AG08396 (cell line): ENCODE measurements at places on chromosomes 5 and 9.

GRCh38 chr5:122126177-122126755 lies 3.1 kb upstream of the ZNF474 start:
- no peak for DNase-seq

- no peak for DNase-seq
These were observed 16.3 kb downstream of the C9orf57 start for GRCh38 chr9:72044095-72044494.

DNA sequence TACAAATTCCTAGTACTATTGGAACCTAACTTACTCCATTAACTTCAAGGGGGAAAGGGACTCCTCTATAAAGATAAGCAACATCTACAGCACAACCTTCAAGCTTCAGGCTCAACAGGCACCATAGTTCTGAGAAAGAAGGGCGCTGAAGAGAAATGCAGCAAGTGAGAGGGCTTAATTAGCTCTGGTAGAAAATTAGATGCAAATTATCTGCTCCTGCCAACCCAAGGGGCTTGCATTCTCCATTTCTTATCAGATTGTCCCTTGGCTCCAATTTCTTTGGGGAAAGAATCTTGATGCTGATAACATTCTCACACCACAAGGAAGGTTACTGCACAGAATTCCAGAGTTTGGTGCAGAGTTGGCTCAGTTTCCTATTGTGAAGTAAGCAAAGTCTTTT lies 214.6 kb downstream of the GABRG2 start:
- no peak for DNase-seq

DNA sequence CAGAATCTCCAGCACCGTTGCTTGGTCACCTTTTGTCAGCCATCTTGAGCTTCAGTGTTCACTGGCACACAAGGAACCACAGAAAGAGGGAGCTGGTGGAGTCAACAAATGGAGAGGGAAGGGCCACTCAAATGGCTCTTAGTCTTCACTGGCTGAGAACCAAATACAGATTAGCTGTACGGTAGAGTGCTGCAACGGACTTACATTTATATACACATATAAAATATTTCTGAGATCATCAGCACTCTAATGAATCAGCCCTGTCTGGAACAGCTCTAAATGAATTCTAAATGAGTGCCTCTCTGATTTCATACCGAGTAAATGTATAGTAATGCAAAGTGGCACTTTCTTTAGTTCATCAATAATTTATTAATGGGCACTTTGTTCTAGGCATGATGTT lies 24.8 kb downstream of the KCTD16 start:
- no peak for DNase-seq

DNA sequence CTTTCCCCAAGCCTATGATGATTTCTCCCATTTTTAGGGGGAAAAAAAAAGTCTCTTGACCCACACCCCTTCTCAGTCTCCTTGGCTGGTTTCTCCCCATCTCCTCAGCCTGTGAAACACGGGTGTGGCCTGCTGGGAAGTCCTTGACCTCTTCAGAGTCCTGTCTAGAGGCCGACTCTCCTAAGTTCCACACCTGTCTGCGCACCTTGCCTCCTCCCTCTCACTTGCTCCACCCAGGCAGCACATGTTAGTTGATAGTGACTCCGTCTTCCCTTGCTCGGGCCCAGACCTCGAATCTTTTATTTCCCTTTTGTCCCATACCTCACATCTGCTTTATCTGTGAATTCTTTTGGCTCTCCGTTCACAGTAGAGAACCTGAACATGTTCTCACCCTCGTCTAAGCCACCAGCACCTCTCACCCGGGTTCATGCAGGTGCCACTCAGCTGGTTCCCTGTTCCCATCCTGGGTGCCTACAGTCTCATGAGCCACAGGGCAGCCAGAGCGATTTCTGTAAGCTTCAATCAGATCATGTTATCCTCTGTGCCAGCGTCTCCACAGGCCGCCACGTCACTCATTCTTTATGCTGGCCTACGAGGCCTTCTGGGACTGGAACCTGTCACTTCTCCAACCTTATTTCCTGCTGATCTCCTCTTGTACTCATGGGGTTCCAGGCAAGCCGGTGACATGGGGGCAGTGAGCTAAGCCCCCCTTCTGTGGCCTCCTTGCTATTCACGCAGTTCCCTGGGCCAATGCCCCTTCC lies 51.7 kb upstream of the LRRTM2 start:
- no peak for DNase-seq

DNA sequence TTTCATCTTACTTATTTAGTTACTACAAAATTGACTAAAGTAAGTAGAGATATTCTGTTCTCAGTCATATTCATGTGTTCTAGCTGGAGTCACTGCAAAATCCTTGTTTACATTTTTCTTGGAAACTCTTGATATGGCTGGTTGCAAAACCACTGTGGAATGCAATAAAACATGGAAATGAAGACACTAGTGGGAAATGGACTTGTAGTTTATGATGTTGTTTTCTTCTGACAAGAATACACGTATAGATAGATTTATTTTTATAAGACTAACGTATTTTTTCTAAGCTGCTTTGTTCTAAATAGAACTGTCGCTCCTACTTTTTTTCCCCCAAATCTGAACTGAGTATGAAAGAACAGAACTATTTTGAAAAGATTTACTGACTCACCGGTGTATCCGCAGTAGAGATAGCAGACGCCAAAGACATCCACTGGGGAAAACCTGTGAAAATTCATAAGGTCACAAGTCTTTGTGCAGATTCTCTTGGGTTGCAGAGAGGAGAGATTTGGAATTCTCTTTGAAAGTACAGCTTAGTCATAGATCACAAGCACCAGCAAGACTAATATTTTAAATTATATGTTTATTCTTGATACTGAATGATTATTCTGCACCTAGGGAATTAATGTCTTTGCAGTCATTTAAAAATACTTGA lies 119.6 kb upstream of the TAF11L2 start:
- peak; percentile 35 for DNase-seq
